ENCODE measurements at places on chromosomes 3 and 15.

GRCh38 chr15:69222002-69222474 is 61.6 kb downstream of the GLCE start:
- DNase-seq, result no peak

GRCh38 chr3:9352917-9353752 is 9.7 kb upstream of the THUMPD3 start:
- DNase-seq, result no peak

GRCh38 chr3:37174532-37175126 is at the start of gene LRRFIP2:
Gene LRRFIP2 (minus strand): TSS chr3:37174582. CDS start chr3:37148983, 25,599 bp downstream.
- no peak for DNase-seq

DNA sequence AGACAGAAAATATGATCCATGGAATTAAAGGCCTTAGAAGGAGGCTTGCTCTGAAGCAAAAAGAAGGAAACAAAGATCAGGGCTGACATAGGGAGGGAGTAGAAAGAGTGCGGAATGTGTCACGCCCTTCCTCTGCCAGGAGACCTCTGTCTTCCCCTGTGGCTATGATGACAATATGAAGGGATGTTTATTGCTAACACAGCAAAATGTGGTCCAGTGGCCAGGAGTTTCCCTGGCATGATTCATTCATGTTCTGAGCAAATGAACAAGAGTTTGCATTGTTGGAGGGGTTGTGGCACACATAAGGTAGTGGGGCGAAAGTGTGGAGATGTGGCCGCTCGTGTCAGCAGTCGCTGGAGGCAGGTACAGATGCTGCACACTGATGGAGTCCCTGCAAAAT is 169.4 kb downstream of the SHQ1 start:
- no peak for DNase-seq

GRCh38 chr15:70859998-70860397 is 6.0 kb upstream of the LARP6 start:
- no peak for DNase-seq

DNA sequence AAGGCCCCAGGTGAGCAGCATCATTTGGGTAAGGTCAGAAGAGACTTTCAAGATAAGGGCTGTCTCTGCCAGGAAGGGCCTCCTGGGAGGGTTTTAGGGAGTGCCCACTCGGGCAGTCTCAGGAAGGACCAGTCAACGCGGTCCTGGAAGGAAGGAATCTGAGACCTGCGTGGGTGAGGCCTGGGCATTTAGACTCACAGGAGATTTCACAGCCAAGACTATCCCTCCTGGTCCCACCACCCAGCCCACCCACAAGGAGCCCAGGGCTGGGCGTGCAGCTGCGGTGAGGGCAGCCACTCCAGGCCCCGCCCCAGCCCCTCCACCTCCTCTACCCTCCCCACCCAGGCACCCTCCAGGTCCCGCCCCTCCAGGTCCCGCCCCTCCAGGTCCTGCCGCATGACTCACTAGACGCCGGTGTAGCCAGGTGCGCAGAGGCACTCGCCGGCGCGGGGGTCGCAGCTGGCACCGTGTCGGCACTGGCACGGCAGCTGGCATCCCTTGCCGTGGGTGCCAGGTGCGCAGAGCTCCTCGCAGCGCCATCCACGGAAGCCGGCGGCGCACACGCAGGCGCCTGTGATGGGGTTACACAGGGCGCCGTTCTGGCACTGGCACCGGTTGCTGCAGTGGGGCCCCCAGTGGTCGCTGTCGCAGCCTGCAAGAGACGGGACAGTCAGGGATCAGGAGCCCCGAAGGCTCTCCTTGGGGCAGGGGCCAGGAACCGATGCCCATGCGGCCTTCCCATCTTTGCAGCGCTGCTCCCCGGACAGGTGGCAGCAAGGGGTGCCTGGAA is 112.7 kb downstream of the RAB11A start:
- DNase-seq, result no peak

DNA sequence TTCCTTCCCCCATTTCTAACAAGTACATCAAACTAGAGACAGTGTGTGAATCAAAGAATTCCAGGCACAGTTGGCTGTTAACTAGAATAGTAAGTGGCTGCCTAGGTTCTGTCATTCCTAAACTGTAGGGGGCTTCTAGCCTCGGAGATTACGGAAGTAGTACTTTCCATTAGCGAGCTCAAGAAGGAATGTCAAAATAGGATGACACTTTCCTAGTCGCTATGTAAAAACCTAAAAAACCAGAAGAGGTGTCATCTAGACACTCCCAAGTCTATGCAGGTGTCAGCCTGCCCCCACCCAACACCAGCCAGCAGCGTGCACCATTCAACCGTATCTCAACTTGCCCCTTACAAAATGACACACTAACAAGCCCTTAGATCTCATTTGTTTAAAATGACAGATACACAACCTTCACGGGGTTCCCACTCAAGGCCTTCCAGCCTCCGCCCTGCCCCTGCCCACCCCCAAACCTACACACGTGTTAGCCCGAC is 874 bp downstream of the INO80 start:
- no peak for DNase-seq

DNA sequence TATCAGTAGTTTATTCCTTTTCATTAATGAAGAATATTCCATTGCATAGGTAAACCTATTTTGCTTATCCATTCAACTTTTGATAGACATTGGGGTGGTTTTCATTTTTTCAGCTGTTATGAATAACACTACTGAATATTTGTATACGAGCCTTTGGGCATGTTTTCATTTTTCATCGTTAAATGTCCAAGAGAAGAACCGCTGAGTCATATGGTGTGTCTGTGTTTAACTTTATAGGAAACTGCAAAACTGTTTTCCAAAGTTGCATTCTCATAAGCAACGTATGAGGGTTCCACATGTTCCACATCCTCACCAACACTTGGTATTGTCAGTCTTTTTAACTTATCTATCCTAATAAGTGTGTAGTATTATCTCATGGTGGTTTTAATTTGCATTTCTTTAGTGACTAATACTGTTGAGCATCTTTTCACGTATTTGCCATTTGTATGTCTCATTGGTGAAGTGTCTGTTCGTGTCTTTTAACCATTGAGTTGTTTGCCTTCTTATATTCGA is 33.8 kb downstream of the REC114 start:
- no peak for DNase-seq

DNA sequence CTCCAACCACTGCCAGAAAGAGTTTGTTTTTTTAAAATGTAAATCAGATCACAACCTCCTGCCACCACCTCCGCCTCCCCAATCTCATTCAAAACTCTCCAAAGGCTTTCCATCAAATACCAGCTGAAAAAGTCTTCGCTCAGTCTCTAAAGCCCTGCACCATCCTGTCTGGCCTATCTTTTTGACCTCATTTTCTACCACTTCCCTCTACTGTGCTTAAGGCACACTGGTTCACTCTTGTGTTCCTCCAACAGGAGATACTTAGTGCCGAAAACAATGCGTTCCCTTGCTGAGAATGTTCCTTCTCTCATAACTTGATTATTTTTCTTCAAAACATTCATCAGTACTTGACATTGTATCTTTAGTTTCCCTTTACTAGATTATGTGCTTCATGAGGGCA is 3.5 kb downstream of the BTBD1 start:
- DNase-seq, result no peak

GRCh38 chr15:31147456-31147855 is 45.9 kb upstream of the TRPM1 start:
- no peak for DNase-seq

- DNase-seq, result no peak
These were observed 22.5 kb downstream of the SLC6A6 start for GRCh38 chr3:14424711-14425580.

GRCh38 chr3:128354788-128355542 is 111.7 kb downstream of the DNAJB8 start:
- no peak for DNase-seq

DNA sequence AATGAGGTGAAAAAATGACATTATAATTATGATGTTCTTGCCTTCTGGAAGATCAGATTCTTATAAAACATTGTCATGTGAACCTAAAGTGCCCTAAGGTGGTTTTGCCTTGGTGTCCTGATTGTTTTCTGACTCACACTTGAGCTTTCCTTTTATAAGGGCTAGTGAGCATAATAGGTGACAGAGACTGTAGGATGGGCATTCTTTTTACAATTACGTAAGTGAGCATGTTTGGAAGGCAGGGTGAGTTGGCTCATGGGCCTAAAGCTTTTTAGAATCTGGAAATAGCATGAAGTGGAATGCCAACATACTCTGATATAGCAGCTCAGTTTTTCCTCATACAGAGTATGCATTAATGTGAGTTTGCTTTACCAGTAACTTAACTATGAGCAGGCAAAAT is 41.2 kb downstream of the CRYBG3 start:
- DNase-seq, result no peak

DNA sequence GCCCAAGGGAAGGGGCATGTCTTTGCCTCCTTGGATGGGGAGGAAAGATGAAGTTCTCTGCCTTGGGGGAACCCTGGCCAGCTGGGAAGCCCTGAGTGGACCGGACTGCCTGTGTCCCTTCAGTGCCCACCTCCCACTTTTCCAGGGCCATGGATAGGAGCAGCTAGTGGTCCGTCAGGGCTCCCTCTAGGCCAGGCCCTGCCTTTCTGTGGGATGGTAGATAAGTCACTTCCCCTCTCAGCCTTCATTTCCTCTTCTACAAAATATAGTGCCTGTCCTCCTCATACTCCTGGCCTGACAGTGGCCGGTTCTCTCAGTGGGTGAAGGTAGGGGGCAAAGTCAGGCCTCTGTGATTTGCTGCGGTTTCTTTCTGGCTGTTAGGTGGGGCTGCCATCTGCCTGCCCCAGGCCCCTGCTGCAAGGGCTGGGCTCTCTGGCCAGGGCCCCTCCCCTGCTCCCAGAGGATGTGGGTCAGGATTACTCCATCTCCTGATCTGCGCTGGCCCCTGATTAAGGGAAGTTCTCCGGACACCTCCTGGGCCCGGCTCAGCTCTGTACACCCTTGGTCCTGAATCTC is 1.4 kb downstream of the PLEKHO2 start:
- peak; percentile 84 for DNase-seq

DNA sequence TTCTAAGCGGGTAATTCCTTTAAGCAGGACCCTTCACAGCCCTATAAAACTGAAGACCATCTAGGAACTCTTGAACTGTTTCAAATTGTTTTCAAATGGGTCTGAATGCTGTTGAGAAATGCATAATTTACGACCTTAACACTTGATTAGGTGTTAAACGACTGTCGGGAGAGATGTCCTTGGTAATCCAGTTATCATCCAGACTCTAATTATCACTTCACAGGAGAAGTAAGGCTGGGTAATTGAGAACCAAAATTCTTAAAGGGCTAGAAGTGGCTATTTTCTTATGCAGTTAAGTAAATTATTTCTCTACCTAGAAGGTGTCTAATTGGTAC is 276.7 kb upstream of the TBC1D5 start:
- DNase-seq, result no peak

DNA sequence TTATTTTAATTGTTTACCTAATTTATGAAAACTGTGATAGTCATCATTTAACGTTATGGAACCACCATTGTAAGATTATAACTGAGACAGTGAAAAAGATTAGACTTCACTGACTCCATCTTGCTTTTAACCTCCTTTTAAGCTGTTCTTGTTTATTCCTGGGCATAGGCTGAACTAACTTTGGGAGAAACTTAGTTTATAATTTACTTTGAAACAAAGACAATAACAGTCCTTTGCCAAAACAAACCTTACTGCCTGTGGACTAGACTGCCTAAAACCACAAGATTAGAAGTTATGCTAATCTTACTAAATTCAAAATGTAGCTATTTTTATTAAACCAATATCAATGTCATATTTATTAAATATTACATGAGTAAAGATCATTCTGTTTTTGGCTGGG is 44.3 kb upstream of the TMEM45A start:
- DNase-seq, result no peak

DNA sequence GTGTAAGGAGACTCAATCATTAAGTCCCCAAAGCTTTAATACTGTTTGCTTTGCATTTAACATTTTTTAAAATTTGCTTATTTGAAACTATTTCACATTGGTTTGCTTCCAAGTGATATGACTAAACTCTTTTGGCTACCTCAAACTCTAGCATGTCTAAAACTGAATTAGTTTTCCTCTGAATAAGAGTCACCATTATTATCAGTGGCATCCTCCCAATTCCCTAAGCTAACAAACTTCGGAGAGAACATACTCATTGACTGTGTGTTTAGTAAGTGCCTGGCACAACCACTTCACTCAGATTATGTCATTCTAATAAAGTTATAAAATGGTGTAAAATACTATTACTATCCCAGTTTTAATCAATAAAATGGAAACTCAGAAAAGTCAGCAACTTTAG is 21.9 kb downstream of the ATOSA start:
- DNase-seq, result no peak

DNA sequence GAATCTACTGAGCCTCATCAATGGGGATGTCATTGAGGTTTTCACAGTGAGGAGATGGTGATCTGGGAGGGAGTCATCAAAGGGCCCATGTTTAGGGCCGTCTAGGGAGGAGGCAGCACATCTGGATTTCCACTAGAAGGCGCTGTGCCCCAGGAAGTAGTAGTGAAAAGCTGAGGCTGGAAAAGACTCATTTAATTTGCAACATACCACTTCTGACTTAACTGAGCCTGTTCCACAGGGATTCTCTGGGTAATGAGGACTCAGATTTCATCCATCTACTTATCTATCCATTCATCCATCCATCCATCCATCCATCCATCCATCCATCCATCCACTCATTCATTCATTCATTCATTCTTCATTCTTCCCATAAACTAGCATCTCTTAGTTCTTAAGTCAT is 17.4 kb upstream of the SHF start:
- DNase-seq, result no peak

DNA sequence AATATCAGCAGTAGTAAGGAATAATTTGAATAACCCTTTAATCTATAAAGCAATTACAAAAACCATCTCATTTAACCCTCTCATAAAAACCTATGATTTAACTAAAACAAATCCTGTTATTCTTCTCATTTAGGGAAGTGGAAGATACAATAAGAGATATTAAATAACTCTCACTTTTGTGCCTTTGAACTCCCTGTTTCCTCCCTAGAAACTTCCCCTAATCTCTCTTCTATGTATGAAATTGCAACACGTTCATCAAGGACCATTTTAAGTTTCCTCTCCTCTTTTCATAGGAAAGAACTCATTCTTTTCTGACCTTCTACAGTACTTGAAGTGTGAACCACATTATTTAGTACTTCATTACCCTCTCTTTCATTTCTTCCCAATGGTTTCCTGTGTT is 18.8 kb upstream of the FAM81A start:
- DNase-seq, result no peak

- no peak for DNase-seq
These were observed 31.1 kb downstream of the RAB6B start for GRCh38 chr3:133864616-133865015.

DNA sequence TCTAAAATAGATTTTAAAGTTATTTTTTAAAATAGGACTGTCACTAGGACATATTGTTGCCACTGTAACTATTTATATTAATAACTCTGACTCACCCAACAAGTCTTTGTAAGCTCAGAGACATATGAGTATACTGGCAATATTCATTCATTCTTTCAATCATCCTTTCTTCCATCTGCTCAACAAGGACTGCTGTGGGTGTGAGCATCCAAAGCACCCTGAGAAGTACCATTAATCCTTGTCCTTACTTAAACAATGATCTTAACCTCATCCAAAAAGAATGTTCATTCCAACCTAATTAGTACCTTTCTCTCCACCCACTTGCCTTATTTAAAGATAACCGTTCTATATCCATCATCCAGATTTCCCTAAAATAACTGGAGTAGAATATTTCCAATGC is 94.2 kb upstream of the PPP2R3A start:
- no peak for DNase-seq

Measured in coronary artery (tissue), 2 donors.